Hematopoietic multipotent progenitor cell (in vitro differentiated cells): ENCODE measurements at places on chromosomes 3 and 15.
A peak's percentile ranks its signal among the peaks of the same experiment; 100 is the strongest.

- no peak for DNase-seq
These were observed 72.1 kb upstream of the PLAAT1 start for GRCh38 chr3:193168931-193169330.

DNA sequence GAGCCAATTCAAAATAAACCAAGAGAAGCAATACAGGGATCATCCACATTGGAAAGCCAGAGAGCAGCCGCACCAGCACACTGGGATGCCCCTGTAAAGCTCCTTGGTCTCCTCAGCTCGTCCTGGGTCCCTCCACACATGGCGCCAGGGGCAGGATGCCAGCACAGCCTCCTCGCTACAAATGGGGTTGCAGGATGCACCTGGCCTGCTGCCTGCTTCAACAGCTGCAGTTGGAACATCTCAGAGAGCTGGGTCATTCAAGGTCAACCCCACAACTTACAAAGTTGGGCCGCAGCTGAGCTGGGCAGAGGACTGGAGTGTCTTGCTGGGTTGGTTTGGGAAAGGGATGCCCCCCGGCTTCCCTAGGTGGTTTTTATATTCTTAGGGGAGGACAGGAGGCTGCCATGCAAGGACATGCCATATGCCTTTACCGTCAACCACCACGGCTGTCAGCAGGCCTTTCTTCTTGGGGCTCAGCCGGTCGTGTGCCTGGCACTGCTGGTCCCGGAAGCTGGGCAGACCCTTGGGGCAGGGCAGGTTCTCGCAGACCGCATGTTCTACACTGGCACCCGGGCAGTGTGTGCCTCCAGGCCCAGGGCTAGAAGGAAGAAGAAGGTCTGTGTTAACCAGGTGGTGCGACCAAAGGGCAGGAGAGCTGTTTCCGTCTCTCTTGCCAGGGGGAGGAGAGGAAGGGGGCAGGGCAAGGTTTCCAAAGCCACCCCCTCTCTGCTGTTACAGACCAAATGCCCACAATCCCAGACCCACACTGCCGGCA is 225.2 kb downstream of the ADAMTS17 start:
- no peak for DNase-seq

DNA sequence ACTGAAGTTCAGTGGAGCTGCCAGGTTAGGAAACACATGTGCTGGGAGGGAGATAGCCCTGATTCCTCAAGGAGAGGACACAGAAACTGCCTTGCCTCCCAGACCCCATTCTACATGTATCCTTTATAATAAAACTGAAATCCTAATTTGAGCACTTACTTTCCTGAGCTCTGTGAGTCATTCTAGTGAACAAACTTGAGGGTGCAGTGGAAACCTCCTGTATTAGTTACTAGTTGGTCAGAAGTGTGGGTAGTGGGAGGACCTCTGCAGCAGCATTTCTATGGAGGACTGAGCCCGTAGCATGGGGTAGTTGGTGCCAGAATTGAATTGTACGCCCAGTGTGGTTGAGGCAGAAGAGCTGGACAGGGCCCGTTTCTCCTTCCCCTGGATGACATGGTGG is 23.9 kb downstream of the ATP1B3 start:
- no peak for DNase-seq

- DNase-seq: no peak
These were observed 96.6 kb upstream of the CLSTN2 start for GRCh38 chr3:139838269-139838957.

- DNase-seq: peak; percentile 86
These were observed 95.7 kb downstream of the CPN2 start for GRCh38 chr3:194255252-194256039.

GRCh38 chr15:65363306-65363705 is 14.5 kb downstream of the IGDCC3 start:
- DNase-seq: no peak
